GM19239 (cell line): ENCODE measurements at places on chromosomes 7 and 10.

GRCh38 chr10:98538472-98538871 is 91.7 kb upstream of the HPS1 start:
- DNase-seq, result no peak

- no peak for DNase-seq
Measured at GRCh38 chr10:104337521-104337984, 712 bp downstream of the ITPRIP start.

GRCh38 chr7:98760201-98760651 is 109.6 kb downstream of the TMEM130 start:
- no peak for DNase-seq

- no peak for DNase-seq
Measured at GRCh38 chr10:11184093-11184492, 166.4 kb downstream of the CELF2 start.

- DNase-seq, result no peak
Measured at GRCh38 chr10:13674645-13675588, 88.2 kb downstream of the PRPF18 start.

GRCh38 chr10:11178606-11179515 is 161.2 kb downstream of the CELF2 start:
- DNase-seq, result peak; percentile 45

- no peak for DNase-seq
Measured at GRCh38 chr7:95139922-95140321, 184.4 kb downstream of the PON1 start.

- no peak for DNase-seq
Measured at GRCh38 chr7:123131961-123132360, 67.8 kb downstream of the SLC13A1 start.

DNA sequence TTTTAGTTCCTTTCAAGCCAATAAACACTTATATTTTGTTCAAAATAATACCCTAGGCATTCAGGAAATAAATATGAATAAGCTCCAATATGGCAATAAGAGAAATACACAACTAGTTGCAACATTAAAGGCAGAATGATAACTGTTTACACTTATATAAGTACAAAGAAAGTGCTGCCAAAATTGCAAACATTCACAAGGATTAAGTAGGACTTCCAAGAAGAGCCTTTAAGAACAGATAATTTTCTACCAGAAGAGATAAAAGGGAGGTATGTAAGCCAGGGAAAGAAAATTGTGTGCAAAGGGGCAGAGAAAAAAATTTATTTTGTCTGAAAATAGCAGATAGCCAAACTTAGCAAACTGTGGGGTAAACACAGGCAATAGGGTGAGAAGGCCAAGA is 83.8 kb downstream of the CTNNA3 start:
- DNase-seq, result no peak

DNA sequence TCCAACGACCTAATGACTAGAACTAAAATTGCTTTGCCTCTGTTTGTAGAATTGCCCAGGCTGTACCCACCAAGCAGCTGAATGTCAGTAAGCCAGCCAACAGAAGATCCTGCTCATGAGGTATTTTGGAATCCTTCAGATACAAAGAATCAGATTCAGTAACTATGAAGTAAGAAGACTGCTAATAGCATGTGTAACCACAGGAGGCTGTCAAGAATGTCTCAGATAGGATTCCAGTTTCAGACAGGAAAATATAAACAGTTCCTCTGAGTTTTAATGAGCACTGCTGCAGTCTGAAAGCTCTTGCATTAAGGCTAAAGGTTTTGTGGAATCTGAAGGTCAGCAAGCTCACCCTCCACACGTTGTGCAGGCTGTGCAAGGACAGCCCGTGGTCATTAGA is 112.6 kb upstream of the ADAM12 start:
- DNase-seq, result no peak

DNA sequence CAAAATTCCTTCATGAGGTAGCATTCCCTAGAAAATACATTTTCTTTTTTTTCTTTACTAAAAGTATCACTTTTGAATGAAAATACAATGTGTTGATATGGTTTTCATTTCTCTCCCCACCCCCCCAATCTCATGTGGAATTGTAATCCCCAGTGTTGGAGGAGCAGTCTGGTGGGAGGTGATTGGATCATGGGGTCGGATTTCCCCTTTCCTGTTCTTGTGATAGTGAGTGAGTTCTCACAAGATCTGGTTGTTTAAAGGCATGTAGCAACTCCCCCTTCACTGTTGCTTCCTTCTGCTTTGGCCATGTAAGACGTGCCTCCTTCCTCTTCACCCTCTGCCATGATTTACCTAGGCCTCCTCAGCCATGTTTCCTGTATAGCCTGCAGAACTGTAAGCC is 790.3 kb upstream of the KCND2 start:
- no peak for DNase-seq

- no peak for DNase-seq
Measured at GRCh38 chr7:50792342-50793119, 9.8 kb upstream of the GRB10 start.

- DNase-seq, result no peak
Measured at GRCh38 chr7:144255471-144255897, 9.1 kb downstream of the OR2A7 start.

DNA sequence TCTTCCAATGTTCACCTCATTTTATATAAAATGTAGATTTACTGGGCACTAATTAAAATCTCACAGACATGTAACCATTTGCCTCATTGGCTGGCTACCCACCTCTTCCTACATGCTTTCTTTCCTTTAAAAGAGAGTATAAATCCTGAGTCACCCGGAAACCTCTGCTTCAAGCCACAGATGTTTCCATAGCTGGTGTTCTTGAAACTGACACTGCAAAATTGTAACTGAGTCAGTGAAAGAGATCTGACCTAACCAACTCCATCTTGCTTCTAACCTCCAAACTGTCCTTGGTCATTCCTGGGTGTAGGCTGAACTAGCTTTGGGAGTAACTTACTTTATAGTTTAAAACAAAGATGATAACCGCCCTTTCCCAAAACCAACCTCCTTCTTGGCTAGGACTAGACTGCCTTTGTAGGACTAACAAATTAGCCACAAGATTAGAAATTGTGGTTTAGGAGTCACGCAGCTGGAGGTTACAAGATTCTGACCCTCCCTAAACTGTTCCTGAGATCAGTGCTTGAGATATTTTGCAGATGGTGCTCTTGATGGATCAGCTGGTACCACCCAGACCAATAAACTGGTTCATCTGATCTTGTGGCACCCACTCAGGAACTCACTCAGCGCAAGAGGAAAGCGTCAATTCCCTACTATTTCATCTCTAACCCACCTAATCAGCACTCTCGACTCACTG is 33.5 kb downstream of the SVOPL start:
- no peak for DNase-seq

DNA sequence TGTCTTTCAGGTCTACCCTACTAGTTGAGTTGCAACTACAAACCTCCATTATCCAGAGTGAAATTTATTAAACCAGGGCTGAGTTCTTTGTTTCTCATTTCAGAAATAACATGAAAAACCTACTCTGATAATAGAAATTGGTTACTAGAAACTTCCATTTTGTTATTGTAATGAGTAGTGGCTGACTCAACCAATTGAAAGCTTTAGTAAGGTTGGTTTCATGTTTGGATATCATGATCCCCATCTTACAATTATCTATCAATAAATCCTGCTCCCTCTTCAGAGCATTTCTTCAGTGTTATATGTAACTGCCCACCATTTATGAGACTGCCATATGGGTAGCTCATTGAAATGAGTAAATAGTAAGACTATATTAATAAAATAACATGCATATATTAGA is 16.9 kb downstream of the MDFIC start:
- DNase-seq, result no peak

DNA sequence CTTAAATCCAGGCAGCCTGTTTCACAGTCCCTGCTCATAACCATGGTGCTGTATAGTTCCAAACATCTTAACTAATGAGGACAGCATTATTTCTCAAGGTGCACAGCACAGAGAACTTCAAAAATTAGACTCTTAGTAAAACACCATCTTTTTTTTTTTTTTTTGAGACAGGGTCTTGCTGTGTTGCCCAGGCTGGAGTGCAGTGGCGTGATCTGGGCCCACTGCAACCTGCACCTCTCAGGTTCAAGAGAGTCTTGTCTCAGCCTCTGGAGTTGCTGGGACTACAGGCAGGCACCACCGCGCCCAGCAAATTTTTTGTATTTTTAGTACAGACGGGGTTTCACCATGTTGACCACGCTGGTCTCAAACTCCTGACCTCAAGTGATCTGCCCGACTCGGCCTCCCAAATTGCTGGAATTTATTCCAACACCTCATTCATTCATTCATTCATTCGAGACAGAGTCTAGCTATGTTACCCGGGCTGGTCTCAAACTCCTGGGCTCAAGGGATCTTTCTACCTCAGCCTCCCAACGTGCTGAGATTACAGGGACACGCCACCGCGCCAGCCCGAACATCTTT is 507 bp upstream of the TMEM254 start:
- DNase-seq, result no peak

GRCh38 chr7:83466956-83467355 is 182.0 kb downstream of the SEMA3E start:
- no peak for DNase-seq

DNA sequence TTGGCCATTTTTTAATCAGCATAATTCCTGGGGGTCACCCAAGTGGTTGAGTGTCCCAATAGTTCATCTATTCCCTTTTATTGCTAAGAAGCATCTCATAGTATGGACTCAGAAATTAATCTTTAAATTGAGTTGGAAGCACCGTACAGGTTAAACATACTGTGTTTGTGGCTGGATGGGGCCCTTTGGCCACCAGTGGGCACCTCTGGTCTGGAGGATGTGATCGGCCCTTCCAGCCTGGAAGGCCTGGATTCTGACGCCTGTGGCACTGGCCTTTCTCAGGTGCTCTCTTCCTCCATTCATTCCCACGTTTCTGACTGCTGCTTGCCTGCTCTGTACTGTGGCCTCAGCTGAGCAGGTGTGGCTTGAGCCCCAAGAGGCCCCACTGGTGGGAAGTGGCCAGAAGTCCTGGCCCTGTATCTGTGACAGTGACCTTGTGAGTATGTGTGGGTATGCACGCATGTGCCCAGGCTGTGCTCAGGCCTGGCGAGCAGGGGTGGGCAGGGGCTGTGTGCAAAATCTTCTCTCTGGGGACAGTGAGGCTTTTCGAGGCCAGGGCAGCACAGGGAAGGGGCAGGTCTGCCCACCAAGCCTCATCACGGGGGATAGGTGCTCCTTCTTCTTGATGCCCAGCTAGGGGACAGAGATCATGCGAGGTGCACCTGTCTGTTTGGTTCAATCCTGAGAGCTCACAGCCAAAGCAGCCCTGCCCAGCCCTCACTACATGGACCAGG is 30.1 kb downstream of the LDB3 start:
- DNase-seq, result no peak

DNA sequence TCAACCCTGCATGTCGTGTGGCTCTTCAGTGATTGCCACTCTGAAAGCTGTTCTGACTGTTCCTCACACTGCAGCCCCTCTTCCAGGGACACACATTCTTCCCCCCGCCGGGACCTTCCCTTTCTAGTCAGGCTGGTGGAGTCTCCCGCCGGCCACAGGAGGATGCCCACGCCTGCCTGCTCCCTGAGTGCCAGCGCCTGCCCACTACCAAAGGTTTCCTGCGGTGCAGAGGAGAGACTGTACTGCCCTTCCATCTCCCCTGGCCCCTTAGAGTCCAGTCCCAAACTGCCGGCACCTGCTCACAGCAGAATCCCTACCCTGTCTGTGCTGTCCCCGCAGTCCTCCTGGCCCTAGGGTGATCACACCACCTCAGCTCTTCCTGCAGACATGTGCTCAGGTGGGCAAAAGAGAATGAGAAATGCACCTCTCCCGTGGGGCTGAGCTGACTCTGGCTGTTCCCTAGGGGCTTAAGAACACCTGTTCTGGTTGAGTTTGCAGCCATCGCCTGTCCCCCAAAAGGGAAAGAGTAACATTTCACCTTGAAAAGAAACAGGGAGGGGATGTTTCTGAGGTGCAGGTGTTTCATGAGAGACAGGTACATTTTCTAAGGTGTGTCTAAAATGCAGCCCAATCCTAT is 1.4 kb downstream of the PODXL start:
- DNase-seq, result no peak

DNA sequence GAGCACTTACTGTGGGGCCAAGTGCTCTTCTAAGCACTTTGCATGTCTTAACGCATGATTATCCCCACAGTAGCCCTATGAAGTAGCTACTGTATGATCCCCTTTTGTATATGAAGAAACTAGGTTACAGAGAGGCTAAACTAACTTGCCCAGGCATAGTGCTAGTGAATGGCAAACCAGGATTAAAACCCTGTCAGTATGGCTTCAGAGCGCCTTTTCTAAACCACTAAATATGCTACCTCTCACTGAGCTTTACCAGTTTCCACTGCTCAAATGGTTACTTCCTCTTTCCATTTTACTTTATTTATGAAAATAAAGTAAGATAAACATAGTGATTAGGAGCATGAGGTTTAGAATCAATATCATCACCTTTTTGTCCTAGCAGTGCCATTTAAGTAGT is 73.6 kb downstream of the PODXL start:
- DNase-seq, result no peak

- no peak for DNase-seq
Measured at GRCh38 chr7:106110885-106111654, 1.0 kb downstream of the SYPL1 start.

GRCh38 chr10:122362621-122363020 is 11.9 kb upstream of the PLEKHA1 start:
- DNase-seq, result no peak

DNA sequence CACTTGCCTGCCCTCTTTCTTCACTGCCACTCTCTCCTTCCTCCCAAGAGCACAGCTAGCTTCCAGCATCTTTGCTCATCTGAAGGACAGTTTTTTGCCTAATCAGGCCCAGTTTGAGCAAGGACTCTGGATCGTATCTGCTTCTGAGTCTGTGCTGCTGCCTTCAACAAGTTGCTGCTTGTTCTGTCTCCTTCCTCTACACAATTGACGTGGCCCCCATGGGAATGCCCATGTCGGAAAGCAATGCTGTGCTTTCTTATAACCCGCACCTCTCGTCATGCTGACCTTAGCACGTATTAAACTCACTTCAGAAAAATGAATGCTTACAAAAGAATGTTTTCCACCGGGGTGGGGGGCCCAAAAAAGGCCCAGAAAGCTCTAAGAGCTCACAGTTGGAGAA is 324.7 kb upstream of the C7orf33 start:
- no peak for DNase-seq

DNA sequence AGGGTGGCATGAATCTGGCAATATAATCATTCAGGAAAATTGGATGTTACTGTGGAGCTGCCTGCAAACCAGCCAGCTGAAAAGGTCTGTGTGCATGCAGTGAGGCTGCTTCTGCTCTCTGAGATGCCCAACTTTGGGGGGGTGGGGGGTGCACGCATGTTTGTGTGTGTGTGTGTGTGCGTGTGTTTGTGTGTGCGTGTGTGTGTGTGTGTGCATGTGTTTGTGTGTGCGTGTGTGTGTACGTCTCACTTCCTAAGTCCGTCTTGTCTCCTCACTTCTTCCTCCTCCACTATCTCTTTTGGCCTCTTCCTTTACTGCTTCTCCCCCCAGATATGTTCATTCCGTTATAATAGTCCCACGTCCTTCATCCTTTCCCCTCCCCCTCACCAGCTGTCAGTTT is 102.9 kb upstream of the MACROH2A2 start:
- no peak for DNase-seq

- DNase-seq, result no peak
Measured at GRCh38 chr7:42698600-42699374, 213.1 kb downstream of the C7orf25 start.

DNA sequence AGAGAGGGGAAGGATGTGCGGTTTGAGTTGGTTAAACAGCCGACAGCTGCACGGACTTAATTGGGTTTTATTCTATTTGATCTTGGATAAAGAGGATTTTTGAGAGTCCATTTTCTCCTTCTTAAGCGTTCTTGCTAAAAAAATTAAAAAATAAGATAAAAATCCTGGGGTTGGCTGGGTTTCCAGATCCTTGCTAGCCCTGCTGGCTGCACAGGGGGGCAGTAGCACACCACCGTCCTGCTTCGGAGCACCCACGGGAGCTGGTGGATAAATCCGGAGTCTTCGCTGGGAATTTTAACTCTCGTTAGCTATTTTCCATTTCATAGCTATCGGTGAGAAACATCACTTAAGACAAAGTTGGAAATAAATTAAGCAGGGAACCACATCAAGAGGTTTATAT is 792.0 kb downstream of the TYW1 start:
- no peak for DNase-seq
